DND-41 (cell line): ENCODE measurements at places on chromosomes 11 and 22.

DNA sequence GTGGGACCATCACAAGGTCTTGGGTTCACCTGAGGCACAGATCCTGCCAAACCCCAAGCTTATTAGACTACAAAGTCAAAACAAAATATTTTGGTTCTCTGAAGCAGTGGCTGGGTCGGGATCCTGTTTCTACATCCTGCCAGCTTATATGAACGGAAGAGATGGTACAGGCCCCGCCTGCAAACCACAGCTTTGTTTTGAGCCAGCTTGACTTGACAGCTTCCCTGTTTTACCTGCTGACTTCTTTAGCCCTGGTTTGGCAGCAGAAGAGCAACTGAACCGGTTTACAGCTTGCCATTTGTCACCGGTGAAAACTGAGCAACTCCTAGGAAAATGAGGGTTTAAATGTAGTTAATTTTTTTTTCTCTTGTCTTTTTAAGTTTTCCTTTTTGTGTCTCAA is 11.4 kb downstream of the PACS1 start:
- DNase-seq: peak; percentile 81

GRCh38 chr22:24768537-24769374 is 5.8 kb downstream of the PIWIL3 start:
- DNase-seq: peak; percentile 53

GRCh38 chr11:7924536-7924935 is 6.5 kb downstream of the OR10A6 start:
- no peak for DNase-seq

DNA sequence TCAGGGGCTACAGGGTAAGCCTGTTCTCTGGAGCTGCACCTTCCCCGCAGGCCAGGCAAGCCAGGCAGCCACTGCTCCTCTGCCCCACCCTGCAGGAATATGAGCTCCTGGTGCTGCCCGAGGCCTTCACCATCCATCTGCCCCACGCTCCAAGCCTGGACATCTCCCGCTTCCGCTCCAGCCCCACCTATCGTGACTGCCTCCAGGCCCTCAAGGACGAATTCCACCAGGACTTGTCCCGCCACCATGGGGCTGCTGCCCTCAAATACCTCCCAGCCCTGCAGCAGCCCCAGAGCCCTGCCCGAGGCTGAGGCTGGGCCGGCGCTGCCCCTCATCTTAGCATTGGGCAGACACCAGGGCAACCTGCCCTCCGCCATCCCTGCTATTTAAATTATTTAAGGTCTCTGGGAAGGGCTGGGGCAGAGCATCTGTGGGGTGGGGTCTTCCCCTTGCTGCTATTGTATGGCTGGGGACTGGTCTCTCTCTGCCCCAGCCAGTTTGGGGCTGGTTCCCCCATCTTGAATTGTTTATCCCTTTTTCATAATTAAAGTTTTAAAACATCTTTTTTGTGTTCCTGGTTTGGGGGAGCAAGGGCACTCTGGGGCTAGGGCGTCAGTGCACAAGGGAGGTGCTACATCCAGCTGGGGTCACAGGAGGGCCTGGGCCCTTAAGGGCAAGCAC is 6.2 kb downstream of the LARGE2 start:
- no peak for DNase-seq

GRCh38 chr11:68694431-68695297 is 10.3 kb downstream of the GAL start:
- no peak for DNase-seq

GRCh38 chr11:134862105-134862502 is 450.1 kb upstream of the B3GAT1 start:
- DNase-seq: no peak

DNA sequence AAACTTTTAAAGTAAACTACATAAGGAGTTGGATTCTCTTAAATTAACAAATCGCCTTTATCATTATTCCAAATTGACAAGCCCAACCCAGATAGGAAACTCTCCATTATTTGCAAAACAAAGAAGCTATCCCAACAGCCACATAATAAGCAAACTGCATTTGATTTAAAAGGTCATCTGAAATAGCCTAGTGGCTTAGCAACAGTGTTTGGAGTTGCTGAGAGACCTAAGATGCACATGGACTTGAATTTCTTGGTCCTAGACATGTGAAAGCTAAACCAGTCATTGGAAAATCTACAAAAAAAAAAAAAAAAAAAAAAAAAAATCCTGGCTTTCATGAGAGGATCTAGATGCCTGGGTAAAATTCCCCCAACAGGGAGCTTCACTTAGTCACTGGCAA is 69.5 kb downstream of the PRCP start:
- DNase-seq: no peak

- DNase-seq: no peak
These were observed 25.8 kb upstream of the CACNG2 start for GRCh38 chr22:36729321-36729720.

- no peak for DNase-seq
These were observed 28.9 kb downstream of the AP1B1 start for GRCh38 chr22:29359469-29359868.

DNA sequence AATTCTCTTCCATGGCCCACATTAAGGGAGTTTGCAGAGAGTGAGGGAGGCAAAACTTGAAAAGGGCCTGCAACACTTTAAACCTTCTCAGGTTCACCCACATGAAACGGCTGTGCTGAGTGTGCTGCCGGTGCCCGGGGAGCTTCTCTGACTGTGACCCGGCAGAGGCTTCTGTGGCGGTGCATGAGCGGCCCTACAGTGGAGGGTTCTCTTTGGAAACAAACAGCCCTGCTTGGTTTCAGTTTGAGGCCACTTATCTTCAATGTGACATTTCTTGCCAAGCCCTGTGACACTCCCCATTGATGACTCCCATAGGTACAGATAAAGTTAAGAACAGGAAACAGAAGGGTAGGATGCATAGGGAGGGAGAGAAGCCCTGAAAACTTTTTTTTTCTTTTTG is 31.8 kb downstream of the FAM118A start:
- peak; percentile 32 for DNase-seq

- peak; percentile 32 for DNase-seq
These were observed 19.2 kb upstream of the KDM2A start for GRCh38 chr11:67099831-67100324.

- no peak for DNase-seq
These were observed 17.2 kb downstream of the DLAT start for GRCh38 chr11:112042161-112042960.

DNA sequence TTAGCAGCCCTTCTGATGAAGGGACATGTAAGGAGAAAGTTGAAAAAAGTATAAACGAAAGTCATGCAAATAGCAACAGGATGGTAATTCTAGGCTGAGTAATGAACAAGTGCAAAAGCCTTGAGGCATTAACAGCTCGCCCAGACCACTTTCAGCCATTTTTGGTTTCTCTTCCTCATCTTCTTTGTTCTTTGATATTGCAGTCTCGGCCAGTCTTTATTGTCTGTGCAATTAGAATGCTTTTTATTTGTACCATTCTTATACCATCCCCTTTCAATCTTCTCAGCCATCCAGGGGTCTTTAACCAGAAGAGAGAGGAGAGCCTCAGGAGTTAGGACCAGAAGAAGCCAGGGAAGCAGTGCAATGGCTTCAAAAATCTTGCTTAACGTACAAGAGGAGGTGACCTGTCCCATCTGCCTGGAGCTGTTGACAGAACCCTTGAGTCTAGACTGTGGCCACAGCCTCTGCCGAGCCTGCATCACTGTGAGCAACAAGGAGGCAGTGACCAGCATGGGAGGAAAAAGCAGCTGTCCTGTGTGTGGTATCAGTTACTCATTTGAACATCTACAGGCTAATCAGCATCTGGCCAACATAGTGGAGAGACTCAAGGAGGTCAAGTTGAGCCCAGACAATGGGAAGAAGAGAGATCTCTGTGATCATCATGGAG is 7.3 kb downstream of the TRIM34 start:
- DNase-seq: no peak

GRCh38 chr11:72673284-72673942 is 809 bp downstream of the PDE2A start:
- DNase-seq: peak; percentile 55

- no peak for DNase-seq
These were observed 9.0 kb downstream of the UFD1 start for GRCh38 chr22:19470010-19470409.

GRCh38 chr11:75369560-75370255 is 18.2 kb upstream of the ARRB1 start:
- no peak for DNase-seq

GRCh38 chr11:33835143-33835878 is 56.6 kb downstream of the LMO2 start:
- no peak for DNase-seq

DNA sequence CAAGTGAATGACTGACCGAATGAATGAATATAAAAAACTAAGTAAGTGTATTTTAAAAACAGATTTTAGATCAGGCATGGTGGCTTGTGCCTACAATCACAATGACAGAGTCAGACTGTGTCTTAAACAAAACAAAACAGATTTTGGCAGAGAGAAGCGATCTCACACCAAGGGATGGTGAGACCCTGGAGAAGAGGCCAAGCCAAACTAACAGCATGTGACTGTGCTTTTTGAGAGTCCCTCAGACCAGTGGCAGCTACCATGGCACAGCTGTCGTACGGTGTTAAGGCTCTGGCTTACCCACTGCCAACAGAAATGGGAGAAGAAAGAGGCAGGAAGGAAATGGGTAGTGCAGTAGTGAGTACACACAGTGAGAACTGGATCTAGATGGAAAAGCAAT is 60.6 kb downstream of the SGSM3 start:
- DNase-seq: no peak

- DNase-seq: no peak
These were observed 44.4 kb upstream of the CARD18 start for GRCh38 chr11:105183987-105184386.

- DNase-seq: peak; percentile 40
These were observed 886 bp downstream of the PITPNM1 start for GRCh38 chr11:67504005-67504949.

GRCh38 chr11:63417174-63417852 is 47.7 kb downstream of the SLC22A9 start:
- DNase-seq: no peak

DNA sequence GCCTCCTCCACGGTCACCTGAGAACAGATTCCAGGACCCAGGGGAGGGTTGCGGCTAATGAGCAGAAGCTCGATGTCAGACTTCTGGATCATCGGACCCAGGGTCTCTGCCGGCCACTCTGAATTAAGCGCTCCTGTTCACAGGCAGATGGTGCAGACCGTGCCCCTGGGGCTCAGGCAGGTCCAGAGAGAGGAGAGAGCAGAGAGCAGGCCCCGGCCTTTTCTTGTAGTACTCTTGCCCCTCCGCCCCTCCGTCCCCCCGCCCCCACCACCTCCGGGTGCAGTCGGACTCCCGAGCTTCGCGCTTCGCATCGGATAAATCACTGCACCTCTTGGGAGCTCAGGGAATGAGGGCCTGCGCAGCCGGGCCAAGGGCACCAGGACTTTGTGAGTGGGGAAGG is 50.3 kb downstream of the RPS6KA4 start:
- DNase-seq: no peak

DNA sequence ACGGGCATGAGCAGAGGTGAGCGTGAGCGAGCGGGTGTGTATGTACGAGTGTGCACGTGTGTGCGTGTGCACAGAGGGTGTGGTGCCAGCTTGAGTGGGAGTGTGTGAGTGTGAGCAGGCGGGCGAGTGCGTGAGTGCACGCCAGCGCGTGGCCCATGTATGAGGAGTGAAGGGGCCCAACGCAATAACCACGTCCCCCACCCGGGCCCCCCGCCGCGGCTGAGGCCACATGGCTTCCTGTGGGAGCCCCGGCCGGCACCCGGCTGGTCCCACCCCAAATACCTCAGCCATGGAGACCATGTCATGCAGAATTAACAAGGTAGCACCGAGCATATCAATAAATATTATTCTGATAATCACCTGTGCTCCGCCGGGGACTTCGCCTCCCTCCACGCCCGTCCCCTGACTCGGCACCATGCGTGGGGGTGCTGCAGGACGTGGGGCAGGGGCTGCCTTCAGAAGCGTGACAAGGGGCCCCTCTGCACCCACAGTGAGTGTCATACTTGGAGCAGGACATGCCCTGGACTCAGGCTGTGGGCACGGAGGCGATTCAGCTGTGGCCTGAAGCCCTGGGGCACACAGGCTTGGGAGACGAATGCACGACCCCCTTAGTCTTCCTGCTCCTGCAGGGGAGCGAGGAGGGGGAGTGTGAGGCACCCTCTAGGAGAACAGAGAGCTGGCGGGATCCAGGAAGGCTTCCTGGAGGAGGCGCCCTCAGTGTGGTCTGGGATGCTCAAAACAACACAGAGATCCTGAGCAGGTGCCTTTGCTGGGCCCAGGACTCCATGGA is 5.6 kb upstream of the TRABD start:
- DNase-seq: no peak

GRCh38 chr22:40120848-40121247 is 56.9 kb upstream of the TNRC6B start:
- no peak for DNase-seq

GRCh38 chr11:27300974-27301373 is 62.0 kb downstream of the CCDC34 start:
- no peak for DNase-seq

GRCh38 chr11:86570020-86570419 is 102.4 kb downstream of the ME3 start:
- DNase-seq: no peak

DNA sequence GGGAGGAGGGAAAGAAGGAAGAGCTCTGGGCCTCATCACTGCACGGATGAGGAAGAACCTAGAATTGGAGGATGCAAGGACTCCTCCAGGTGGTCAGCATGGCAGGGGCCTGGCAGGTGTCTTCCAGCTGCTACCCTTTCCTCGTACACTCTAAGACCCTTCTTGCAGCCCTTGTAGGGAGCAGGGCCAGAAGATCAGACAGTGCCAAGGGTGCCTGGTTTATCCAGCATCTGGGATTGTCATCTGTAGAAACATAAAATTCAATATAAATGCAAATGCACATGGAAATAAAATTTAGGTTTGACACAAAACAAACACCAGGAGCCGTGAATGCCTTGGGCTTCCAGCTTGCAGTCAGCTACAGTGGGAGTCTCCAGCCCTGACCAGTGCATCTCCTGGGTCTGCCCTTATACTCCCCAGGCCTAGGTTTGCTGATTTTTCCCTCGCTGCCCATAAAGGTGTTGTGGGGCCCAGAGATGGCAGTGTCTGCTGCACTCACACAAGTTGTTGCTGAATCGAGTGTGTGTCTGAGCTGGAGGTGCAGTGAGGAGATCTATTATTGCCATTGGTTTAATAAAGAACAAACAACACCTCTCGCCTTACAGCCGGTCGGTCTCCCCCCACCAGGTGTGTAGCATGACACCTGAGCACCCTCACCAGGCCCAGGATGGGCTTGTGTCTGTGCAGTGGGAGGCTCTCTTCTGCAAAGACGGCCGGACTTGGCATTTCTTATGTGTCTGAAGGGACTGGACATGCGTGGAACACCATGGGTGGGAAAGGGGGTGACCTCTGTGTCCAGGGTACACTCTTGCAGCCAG is 87.1 kb downstream of the BCR start:
- no peak for DNase-seq

DNA sequence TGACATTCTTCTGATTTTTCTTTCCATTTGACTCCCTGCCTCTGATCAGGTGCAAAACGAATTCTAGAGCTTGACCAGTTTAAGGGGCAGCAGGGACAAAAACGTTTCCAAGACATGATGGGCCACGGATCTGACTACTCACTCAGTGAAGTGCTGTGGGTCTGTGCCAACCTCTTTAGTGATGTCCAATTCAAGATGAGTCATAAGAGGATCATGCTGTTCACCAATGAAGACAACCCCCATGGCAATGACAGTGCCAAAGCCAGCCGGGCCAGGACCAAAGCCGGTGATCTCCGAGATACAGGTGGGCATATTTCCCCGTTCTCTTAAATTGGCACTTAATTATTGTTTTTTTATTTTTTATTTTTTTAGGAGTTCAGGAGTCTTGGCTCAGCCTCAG is 15.4 kb downstream of the XRCC6 start:
- DNase-seq: no peak
